ENCODE measurements at places on chromosomes 3 and 15.

DNA sequence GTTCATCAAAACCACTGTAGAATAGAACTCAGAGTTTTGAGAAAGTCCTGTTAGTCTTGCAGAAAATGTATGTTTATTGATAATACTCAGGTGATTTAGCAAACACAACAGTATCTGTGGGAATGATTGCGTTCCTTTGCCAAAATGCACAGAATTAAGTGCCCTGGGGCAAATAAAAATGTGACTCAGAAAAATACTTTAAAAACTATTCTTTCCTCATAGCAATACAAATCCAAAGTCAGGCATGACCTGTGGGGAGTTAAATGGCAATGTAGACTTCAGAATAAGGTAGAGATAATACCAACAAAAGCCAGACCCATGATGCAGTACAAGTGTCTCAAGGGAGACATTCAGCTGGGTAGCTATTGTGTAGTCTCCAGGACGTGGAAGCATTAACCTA, 72.3 kb upstream of the SNTN start:
- DNase-seq: no peak

DNA sequence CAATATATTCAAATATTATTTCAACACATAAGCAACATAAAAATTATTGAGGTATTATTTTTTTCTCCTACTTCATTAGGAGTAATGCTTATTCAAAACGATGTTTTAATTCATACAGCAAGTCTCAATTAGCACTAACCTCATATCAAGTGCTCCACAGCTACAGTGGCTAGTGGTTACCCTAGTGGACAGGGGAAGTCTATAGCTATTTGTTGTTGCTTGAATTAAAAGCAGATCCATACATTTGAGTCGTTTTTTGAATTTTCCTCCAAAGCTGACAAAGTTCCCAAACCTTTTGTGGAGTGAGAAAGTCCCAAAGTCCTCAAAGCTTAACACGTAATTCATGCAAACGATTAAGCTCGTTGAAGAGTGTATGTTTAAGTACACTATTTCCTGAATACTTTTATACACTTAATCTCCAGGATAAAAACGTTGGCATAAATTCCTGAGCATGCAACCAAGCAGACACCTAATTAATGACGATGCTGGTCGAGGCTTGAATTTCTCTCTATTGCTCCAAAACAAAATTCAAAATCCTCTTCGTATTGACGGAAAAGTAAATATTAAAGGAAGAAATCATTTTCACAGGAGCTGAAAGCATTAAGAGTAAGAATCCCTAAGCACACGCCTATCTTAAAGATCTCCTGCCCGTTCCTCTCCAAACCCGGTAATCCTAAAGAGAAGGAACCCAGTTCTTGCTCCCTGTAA, 985 bp downstream of the VPS13C start:
- no peak for DNase-seq

DNA sequence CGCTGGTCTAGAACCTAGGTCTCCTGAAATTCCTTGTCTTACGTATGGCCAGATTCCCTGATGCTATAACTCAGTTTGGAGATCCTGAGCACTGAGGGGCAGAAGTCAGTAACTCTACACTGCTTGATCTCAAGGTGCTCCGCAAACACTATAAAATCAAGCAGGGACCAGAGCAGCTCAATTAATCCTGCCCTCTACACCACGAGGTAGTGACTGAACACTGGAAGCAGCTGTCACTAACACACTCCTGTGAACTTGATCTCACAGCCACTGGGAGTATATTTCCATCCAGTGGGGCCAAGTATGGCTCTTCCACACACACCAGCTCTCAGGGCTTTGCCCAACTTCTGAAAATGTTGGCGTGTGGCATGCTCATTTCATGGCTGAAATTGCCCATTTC, 51.0 kb downstream of the EDEM1 start:
- no peak for DNase-seq

GRCh38 chr3:72665701-72666446, 182.4 kb downstream of the SHQ1 start:
- DNase-seq: no peak

- no peak for DNase-seq
Observed at GRCh38 chr15:86044981-86045380, 34.7 kb upstream of the AGBL1 start.

GRCh38 chr15:71153823-71154524, 38.7 kb downstream of the THSD4 start:
- DNase-seq: no peak

- no peak for DNase-seq
Observed at GRCh38 chr3:141556034-141556433, 69.2 kb downstream of the RASA2 start.

- no peak for DNase-seq
Observed at GRCh38 chr3:53555068-53555588, 60.7 kb downstream of the CACNA1D start.

GRCh38 chr15:88696254-88696653, 57.4 kb downstream of the ISG20 start:
- no peak for DNase-seq

GRCh38 chr3:189355481-189356201, 183.9 kb downstream of the TPRG1 start:
- DNase-seq: peak; percentile 34

DNA sequence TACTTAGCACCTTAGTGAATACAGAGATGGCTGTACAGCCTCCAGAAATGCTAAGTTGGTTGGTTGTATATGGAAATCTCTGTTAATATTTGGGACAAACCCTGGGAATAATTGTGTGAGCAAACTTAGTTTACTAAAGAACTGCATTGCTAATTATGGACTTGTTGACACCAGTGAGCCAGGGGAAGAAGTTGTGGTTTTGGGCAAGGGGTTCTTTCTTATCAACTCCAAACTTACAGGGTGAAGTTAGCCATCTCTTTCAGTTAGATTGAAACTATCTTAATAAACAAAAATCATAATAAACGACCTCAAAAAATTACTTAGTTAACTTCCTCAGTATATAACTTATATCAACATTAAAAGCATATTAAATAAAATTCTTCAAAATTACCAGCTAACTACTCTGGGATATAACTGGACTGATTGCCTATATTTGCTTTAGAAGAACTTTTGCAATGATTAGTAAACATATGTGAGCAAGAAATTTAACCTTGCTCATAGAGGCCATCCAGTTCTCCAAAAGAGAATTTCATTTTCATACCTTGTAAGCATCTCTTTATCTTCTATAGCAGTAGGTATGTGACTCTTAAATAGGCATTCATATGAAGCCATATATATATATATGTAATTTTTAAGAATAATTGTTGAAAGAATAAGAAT, 24.7 kb downstream of the MBNL1 start:
- no peak for DNase-seq

DNA sequence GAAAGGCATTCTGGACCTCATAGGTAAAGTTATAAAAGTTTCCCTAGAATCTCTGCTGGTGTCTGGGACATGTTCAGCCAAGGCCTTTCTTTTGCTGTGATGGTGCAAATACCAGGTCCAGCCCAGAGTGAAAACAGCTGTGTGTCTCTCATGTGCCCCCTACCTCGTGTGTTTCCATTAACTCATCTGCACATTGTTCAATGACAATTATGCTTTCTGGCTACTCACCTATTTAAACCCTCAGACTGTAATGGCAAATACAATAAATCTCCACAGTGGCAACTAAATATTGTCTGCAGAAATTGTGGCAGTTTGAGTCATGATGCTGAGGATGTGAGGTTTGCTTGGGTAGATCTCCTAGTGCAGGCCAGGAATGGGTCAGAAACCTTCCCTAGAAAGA, 53.1 kb upstream of the GALNT15 start:
- no peak for DNase-seq

GRCh38 chr3:161069511-161070251, 35.5 kb downstream of the B3GALNT1 start:
- no peak for DNase-seq

DNA sequence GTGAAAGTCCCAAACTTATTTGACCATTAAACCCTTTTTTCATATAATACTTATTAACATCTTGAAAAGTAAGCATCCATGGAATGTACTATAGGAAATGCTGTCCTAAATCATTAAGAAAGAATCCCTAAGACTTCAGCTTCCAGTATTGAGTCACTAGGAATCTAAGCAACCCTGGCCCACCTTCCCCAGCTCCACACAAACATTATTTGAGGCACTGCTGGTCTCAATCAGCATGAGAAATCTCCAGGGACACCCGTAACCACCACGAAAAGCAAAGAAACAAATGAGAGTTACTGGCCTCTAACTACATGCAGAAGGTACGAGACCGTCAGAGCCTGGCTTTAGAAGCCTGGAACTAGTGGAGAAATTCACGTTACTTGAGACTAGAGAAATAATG, 68.2 kb downstream of the POLQ start:
- no peak for DNase-seq

DNA sequence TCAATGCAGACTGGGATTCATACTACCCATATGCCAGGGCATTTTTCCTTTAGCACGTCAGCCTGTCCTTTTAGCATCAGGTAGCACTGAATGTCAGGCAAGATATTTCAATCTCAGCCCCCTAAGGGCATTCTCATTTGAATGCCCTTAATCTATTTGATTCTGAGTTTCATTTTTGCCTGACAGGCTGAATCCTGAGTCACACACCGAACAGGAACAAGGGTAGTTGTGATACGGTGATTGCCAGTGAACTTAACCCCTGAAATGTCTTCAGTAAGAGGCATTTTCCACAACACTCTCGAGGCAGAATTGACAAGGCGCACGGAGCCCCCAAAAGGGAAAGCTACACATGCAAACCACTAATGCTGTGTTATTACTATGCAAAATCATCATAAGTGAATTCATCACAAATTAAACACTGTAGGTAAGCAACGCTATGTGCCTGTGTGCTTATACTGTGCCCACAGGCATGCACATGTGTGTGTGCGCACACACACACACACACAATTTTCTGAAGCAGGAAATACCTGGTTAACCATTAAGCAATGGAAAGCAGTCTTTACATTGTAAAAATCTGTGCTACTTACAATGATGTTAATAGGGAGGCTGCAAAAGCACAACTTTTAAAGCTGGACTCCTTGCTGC, 130.4 kb downstream of the ZNF385D start:
- no peak for DNase-seq

GRCh38 chr3:118782755-118783202, 251.9 kb downstream of the IGSF11 start:
- no peak for DNase-seq

DNA sequence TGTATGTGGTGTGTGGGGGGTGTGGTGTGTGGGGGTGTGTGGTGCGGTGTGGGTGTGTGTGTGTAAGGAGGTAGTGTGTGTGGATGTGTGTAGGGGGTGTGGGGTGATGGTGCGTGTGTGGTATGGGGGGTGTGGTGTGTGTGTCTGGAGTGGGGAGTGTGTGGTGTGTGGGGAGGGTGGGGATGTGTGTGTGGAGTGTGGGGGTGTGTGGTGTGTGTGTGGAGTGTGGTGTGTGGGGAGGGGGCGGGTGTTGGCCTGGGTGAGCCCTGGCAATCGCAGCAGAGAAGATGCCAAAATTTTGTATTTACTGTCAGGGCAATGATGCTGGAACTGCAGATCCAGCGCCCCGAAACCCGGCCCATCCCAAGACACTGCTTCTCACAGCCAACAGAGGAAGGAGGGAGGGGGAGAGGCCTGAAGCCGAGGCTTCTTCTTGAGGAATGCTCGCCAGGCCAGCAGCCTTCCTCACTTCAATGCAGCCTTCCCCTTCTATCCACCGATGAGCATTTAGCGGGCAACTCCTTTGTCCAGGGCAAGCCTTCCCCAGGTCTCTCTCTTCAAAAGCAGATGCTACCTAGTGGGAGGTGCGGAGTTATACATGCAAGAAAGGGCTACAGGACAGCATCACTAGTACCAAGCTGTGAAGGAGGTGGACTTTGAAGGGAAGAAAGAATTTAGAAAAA, 11.9 kb upstream of the SRP14 start:
- no peak for DNase-seq

GRCh38 chr3:29537889-29538609, 257.2 kb downstream of the RBMS3 start:
- no peak for DNase-seq

GRCh38 chr3:181330257-181330656, 340.7 kb upstream of the DNAJC19 start:
- DNase-seq: no peak

DNA sequence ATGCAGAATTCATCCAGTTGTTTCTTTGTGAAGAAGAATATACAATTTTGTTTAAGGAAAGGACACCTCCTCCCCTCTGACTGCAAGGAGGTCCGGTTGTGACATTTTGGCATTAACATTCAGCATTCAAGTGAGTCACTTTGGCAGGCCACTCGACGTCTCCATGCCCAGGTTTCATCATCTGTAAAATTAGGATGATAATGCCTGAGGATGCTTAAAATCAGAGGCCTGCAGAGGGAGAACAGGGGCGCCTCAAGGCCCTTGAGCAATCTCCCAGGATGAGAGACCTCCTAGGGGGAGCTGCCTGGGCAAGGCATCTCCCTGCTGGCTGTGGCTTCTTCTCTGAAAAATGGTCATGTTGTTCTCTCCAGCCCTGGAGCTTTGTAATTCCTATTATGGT, 236.0 kb downstream of the CACNA2D3 start:
- no peak for DNase-seq

DNA sequence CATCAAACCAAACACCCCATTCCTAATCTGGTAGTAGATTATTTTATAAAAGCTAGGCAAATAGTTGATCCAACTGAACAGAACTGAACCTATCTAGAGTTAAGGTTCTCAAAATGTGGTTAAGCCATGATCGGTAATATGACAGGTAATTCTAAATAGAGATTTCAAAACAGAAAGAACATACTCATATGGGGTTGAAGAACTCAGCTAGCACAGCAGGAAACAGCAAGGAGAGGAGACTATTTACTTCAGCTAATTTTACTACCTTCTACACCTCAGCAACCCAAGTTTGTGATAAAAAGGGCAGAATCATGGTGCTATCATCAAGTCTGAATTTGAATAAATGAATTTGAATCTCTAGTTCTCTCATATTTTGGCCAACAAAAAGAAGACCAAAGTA, 11.8 kb downstream of the CD47 start:
- no peak for DNase-seq

DNA sequence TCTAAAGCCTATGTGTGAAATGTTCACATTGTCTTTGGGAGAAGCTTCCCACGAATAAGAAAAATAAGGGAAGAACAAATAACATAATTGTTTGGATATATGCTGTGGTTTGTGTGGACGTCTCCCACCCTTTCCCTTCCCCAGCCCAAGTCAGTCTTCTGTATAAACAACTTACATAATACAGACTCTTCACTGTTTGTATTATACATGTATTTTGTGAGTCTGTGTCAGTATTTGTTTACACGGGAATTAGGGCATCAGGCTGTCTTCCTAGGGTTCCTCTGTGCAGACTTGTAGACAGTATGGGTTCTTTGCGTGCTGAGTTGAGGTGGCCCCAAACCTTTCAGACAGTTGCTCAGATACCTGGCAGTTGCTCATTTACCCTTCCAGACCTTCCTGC, 103.4 kb downstream of the IGF1R start:
- DNase-seq: no peak

- DNase-seq: peak; percentile 55
Observed at GRCh38 chr3:67362686-67363085, 291.7 kb downstream of the SUCLG2 start.

GRCh38 chr3:77081240-77081661, 41.4 kb downstream of the ROBO2 start:
- DNase-seq: no peak

GRCh38 chr15:82393671-82394070, 35.9 kb upstream of the GOLGA6L9 start:
- no peak for DNase-seq

GRCh38 chr3:186680869-186681268, 15.1 kb downstream of the HRG start:
- DNase-seq: no peak

- no peak for DNase-seq
Observed at GRCh38 chr15:69631978-69632377, 179.4 kb downstream of the RPLP1 start.
